Activated naive CD4-positive, alpha-beta T cell treated with anti-CD3 and anti-CD28 coated beads for 36 hours (primary cell): ENCODE measurements at places on chromosomes 16 and 17. TPM values are rescaled to one million over a fixed set of nuclear protein-coding genes. Genes with fewer than 3 reads are reported as not detected.

The PRSS8 gene
- total RNA-seq = not detected

The CDH13 gene
- total RNA-seq = not detected

The TP53TG3C gene
- total RNA-seq = not detected

DNA sequence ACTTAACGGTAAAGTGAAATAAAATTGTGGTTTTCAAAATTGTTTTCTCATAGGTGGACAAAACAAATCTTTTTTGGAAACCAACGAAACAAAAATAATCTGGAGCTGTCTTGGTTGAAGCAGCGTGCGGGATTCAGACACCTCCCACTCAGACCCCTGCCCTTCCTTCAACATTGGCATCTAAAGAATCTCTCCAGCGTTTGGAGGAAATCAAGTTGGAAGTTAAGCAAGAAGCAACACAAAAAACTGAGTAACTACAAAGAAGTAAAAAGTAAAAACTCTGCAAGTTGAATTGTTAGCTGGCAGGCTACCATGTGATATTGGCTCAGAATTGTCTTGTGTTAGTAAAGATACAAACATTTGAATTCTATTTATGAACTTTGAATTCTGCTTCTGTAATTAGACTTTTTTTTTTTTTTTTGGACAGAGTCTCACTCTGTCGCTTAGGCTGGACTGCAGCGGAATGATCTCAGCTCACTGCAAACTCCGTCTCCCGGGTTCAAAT, 361.0 kb upstream of the PMFBP1 start:
- no peaks in the 10 kb centered on the region for H3K36me3 ChIP-seq
- no peak overlapping the region for H3K27ac ChIP-seq
- no peaks in the 10 kb centered on the region for H3K27me3 ChIP-seq
- DNase-seq = no peak

DNA sequence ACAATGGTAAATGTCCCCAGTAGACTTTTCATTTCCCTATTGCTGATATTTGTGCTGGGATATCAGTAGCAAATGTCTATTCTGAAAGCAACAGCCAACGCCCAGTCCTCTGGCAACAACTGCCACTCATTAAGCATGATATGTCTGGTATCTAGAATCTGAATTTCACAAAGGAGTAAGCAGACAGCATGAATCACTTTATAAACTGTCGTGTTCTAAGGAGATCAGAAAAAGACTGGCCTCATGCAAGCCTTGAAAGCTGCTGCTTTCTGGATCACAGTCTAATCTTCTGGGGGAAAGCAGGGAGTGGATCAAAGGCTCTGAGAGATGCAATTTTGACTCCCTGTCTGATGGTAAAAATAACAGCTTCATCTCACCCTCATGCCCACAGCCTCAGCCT, 153.1 kb upstream of the NOG start:
- no peak overlapping the region for H3K4me3 ChIP-seq
- H3K27ac ChIP-seq = no peak overlapping the region
- no peak for DNase-seq
- H3K27me3 ChIP-seq = peaks cover 12% of the 10 kb centered on the region
- no peaks in the 10 kb centered on the region for H3K36me3 ChIP-seq
- H3K4me1 ChIP-seq = no peaks in the 10 kb centered on the region

- H3K4me1 ChIP-seq = peaks cover 30% of the 10 kb centered on the region
- H3K4me3 ChIP-seq = no peak overlapping the region
- H3K36me3 ChIP-seq = no peaks in the 10 kb centered on the region
- H3K27ac ChIP-seq = no peak overlapping the region
- no peak for DNase-seq
Observed at GRCh38 chr17:16987066-16987829, 15.3 kb upstream of the TNFRSF13B start.

GRCh38 chr17:9646546-9646885, 1.2 kb downstream of the USP43 start:
- H3K4me1 ChIP-seq = no peaks in the 10 kb centered on the region
- no peak overlapping the region for H3K27ac ChIP-seq
- H3K27me3 ChIP-seq = peaks cover 51% of the 10 kb centered on the region
- peak overlapping the region; percentile 46 for H3K4me3 ChIP-seq
- H3K36me3 ChIP-seq = no peaks in the 10 kb centered on the region

- no peak for DNase-seq
- no peak overlapping the region for H3K27ac ChIP-seq
- no peaks in the 10 kb centered on the region for H3K27me3 ChIP-seq
Observed at GRCh38 chr16:49745311-49745747, 110.6 kb downstream of the ZNF423 start.

DNA sequence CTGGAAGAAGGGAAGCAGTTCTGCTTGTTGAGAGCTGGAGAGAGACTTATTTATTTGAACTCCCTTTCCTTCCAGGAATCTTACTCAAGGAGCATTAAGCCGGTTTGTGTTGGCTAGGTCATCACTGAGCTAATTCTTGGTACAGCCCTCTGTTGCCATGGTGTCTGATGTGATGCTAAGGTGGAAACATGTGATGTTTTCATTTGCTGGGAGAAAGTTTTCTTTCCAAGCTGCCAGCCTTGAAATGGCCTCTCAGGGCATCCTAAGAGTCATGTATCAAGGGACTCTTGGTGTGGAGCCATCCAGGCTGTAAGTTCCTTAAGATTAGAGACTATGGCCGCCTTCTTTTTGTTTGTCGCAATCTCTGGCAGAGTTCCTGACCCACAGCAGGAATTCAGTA, 4.2 kb downstream of the PSKH1 start:
- H3K4me1 ChIP-seq = peaks cover 43% of the 10 kb centered on the region
- DNase-seq = no peak
- no peaks in the 10 kb centered on the region for H3K27me3 ChIP-seq
- H3K36me3 ChIP-seq = no peaks in the 10 kb centered on the region
- H3K27ac ChIP-seq = no peak overlapping the region

DNA sequence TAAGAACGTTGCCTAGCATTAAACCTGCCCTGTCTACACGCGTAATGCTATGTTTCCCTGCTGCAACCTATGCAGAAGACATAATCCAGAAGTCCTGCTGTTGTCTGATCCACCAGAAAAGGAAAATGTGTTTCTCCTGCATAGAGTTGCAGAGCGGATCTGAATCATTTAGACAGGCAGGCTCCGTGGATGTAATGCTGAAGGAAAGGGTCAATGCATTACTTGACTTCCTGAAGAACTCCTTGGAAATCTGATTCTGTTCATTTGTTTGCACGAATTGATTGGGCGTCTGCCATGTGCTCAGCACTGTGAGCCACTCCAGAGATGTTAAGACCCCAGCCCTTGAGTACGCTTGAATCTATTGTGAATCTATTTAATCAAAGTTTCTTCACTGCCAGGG, 83.4 kb downstream of the FOXL1 start:
- DNase-seq = no peak
- peaks cover 22% of the 10 kb centered on the region for H3K4me1 ChIP-seq
- H3K27me3 ChIP-seq = peaks cover 22% of the 10 kb centered on the region
- H3K27ac ChIP-seq = no peak overlapping the region

DNA sequence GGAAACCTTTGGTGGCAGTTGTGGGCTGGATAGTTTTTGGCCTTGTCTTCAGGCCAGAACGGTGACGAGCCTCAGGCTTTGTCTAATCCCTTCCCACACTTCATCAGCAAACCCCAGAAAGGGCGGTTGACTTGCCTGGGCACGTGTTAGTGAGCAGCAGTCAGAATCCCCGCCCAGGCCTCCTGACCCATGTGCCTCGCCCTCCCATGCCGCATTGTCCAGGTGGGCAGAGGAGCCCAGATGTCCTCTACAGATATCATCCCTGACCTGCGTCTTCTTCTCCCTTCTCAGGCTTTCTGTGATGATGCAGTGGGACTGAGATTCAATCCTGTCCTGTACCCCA, 82.5 kb downstream of the OR1D5 start:
- no peaks in the 10 kb centered on the region for H3K27me3 ChIP-seq
- no peak for DNase-seq
- H3K36me3 ChIP-seq = no peaks in the 10 kb centered on the region

GRCh38 chr17:8366231-8366630, 10.3 kb downstream of the KRABD2 start:
- DNase-seq = no peak
- no peak overlapping the region for H3K4me3 ChIP-seq
- no peaks in the 10 kb centered on the region for H3K27me3 ChIP-seq
- H3K36me3 ChIP-seq = peaks cover 5% of the 10 kb centered on the region

DNA sequence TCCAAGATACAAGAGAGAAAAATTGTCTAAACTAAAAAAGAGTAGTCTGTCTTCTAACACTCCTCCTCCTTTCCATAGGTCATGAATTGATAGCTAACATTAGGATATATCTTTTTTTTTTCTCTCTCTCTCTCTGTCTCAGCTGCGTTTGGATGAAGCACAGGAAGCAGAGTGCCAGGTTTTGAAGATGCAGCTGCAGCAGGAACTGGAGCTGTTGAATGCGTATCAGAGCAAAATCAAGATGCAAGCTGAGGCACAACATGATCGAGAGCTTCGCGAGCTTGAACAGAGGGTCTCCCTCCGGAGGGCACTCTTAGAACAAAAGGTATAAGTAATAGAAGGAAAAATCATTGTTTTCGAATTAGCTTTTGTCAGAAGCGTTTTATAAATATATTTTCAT, 32.9 kb downstream of the ABHD15 start:
- H3K27me3 ChIP-seq = no peaks in the 10 kb centered on the region
- H3K4me3 ChIP-seq = no peak overlapping the region
- H3K27ac ChIP-seq = no peak overlapping the region
- DNase-seq = no peak
- H3K4me1 ChIP-seq = no peaks in the 10 kb centered on the region

GRCh38 chr16:87372305-87372704, 11.3 kb downstream of the FBXO31 start:
- no peak overlapping the region for H3K4me3 ChIP-seq
- no peak for DNase-seq
- peaks cover 51% of the 10 kb centered on the region for H3K4me1 ChIP-seq
- H3K36me3 ChIP-seq = peaks cover 5% of the 10 kb centered on the region
